ENCODE measurements at places on chromosomes 6 and 20.

- no peak for DNase-seq
These were observed 4.5 kb upstream of the CNBD2 start for GRCh38 chr20:35963878-35964277.

DNA sequence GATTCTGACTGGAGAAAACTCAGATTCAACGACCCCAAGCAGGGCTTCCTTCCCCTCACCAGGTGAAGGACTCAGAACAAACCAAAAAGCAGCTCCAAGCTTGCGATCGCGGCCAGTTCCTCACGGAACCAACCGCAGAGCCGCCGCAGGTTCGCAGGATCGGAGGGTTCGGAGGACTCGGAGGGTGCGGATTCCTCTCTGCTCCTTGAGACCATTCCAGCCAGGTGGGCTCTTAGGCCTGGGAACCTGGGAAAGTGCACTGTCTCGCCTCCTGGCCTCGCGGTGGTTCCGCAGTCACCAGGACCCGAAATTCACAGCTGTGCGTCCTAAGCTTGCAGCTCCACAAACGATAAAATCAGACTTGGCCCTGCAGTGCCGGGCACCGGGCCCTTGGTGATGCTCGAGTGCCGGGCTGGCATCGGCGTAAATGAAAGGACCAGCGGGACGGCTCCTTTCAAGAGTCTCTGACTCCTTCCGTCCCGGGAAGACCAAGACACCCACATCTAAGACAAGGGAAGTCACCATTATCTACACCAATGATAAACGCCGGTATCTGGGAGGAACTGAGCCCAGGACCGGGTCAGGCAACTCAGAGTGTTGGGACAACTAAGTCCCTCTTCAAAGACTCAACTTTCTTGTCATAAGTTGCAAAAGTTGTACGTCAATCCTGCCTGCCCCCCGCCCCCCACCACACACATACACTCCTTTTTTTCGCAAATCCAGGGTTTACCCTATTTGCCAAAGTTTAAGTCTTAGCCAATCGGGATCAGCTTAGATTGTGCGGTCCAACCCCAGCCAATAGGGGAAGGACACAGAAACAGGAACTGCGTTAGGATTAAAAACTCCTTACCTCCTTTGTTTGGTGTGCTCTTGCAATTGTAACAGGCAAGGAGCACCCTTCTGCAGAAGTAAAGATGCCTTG, 69.8 kb upstream of the PRSS16 start:
- peak; percentile 90 for DNase-seq

- DNase-seq = peak; percentile 16
These were observed 54.5 kb downstream of the TMEM242 start for GRCh38 chr6:157268835-157269234.

GRCh38 chr6:75579951-75580350, 21.7 kb upstream of the SENP6 start:
- no peak for DNase-seq

DNA sequence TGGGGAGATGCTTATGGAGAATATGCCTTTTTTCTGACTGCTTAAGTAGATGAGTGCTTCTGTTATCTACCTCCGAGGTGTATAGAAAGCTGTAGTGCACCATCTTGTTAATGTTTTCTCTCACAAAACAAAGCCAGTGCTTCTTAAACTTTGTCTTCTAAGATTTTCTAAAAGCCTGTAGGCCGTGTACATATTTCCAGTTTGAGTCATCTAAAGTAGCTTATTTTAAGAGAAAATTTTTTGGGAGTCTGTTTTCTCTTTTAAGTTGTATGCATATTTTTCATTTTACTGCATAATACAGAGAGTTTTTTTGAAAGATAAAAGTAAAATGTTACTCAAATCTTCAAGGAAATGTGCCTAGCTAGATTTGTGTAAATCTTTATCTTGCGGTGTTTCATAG, 151.7 kb downstream of the GRIK2 start:
- DNase-seq = no peak

DNA sequence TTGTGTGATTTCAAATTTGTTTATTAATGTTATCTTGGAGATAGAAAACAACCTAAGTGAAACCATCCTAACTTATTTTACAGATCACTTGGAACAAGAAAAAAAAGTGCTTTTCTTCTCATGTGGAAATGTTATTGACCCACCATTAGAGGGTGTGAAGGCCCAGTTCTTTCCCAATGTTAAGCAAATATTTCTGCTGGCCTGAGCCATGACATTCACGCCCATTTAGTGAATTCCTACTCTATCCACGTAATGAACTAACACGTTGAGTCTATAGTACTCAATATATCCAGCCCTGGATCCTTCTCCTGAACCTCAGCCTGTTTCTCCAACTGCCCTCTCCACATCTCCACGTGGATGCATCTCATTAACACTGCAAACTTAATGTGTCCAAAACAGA, 180.6 kb upstream of the ZFP64 start:
- DNase-seq = no peak

DNA sequence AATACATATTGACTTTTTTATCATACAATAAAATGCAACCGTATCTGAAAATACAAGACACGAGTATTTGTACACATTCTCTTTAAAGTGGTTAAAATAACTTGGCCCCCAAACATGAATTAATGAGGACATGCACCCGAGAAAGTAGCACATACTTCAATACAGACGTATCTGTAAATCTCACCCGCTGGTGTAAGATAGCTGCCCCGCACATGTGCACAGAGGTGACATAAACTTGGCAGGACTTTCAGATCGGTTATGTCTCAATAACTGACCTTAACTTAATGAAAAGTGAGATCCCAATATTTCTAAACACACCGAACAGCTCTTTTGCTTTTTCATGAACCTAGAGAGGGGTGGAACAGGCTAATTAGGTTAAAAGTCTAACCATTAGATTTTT, 91.5 kb upstream of the RPS6KA2 start:
- DNase-seq = no peak

DNA sequence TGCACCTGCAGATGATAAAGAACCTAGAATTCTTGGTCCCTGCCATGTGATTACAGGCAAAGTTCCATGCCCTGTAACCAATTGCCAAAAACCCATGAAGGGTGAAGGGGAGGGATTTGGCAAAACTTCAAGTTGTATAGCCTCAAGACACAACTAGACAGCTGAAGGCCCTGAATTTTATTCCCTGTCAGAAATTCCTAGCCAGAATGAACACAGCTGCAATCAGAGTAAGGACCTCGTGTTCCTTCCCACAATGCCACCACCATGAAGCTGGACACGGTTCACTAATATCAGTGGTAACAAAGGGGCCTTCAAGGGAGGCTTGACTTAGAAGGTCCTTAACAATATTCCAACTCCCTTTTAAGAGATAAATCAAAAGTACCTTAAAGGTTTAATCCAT, 22.5 kb upstream of the IRAK1BP1 start:
- DNase-seq = no peak

GRCh38 chr20:32437391-32438074, 79.4 kb downstream of the ASXL1 start:
- DNase-seq = no peak

- no peak for DNase-seq
These were observed 81.4 kb downstream of the SOBP start for GRCh38 chr6:107571354-107571753.

DNA sequence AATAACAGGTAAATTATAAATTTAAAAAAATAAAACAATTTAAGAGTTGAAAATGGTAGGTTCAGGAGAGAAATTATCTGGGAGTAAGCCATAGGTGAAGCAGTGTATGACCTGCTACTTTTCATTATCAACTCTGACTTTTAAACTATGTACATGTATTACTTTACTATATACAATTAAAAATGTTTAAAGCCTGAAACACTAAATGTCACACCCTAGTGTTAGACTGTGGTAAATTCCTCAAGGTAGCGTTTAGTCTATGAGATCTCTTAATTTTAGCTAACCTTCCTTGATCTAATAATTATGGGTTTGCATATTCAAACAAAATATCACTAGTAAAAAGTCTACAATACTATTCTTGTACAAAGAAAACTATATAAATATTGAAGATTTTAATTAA, 22.3 kb upstream of the TBC1D32 start:
- no peak for DNase-seq

DNA sequence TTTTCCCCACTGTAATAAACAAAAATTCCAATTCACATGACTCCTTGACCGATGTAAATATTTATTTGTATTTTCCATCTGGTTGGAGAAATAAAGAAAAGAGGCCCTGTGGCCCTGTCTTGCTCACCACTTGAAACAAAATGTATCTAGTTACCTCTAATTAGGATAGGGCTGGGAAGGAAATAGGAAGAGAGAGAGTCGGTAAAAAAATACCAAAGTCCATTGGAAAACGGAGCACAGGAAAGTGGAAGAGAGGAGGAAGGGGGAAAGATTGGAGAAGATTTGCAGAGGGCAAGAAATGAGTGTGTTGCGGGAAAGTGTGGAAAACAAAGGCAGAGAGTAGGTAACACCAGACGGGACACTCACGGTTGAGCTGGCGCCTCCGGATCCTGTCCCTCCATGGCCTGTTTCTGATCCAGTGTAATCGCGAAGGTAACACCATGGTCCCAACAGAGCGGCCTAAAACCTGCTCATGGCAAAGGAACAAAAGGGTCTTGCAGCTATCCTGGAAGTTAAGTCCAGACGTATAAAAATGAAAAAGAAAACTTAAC, 105.8 kb upstream of the RIPOR2 start:
- no peak for DNase-seq

DNA sequence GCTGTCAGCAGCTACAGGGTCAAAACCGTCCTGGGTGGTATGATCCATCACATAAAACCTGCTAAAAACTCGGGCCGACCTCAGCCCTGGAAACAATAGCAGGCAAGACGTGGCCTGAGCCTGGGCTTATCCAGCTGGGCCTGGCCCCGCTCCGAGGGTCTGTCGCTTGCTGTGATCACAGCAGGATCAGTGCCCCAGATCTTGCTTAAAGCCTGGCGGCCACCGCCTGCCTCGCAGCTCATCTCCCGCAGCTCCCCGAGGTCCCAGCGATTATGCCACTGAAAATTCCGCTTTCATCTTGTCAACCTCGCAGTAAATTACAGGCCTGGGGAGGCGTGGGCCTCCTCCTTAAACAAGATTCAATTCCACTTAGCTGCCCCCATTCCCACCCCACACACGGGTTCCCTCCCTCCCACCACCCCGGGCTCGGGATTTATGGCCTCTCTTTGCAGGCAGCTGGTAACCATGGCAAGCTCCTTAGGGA, 40.1 kb downstream of the CDH22 start:
- DNase-seq = no peak

DNA sequence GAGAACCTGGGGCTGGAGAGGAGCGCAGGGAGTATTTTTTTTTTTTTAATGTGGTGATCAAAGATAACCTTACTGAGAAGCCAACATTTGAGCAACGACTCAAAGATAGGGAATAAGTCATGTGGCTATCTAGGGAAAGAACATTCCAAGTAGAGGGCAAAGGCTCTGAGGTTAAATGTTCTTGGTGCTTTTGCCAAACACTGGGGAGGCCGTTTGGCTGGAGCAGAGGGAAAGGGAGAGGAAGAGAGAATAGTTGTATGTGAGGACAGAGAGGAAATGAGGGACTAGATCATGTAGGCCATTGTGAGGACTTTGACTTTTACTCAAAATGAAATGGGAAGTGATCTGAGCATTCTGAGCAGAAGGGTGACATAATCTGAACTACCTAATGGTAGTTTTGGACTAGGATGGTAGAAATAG, 27.8 kb downstream of the ACSS2 start:
- DNase-seq = no peak

- no peak for DNase-seq
These were observed 21.0 kb downstream of the C6orf89 start for GRCh38 chr6:36906539-36907325.

GRCh38 chr20:52824494-52825216, 147.5 kb upstream of the TSHZ2 start:
- no peak for DNase-seq

DNA sequence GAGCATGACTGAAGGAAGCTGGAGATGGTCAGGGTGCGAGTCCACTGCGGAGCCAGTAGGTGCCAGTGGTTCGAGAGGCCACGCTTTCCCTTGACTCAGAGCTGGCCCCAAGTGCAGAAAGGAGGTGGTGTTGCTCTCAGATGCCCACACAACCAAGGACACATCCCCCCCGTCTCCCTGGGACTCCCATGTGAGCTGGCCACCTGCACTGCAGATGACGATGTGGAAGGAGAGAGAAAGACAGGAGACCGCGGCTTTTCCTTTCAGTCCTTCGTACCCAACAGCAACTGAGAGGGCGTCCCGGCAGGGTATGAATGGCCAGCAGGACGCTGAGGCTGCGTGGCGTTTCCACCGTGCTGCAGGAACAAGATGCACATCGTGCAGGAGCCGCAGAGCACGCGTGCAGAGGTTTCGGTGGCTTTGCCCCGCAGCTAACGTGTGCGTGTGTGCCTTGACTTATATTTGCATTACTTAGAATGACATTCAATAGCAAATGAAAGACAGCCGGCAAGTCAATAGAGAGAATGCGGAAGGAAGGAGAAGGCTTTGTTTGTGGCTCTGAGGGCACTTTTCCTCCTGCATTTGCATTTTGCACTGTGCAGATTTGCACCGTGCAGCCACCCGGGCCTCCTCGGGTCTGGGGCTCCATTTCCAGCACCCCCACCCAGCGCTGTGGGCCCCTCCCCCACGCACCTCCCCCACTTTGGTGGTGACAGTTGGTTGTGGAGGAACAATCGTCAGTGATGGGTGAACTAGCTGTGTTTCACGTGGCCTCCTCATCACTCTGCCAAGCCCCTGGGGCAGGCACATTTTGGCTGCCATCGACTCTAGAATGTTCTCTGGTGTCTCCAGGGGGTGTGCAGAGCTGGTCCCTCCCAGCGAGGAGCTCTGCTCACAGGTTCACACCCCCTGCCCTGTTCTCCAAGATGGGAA, 26.4 kb upstream of the BHLHE23 start:
- peak; percentile 65 for DNase-seq

DNA sequence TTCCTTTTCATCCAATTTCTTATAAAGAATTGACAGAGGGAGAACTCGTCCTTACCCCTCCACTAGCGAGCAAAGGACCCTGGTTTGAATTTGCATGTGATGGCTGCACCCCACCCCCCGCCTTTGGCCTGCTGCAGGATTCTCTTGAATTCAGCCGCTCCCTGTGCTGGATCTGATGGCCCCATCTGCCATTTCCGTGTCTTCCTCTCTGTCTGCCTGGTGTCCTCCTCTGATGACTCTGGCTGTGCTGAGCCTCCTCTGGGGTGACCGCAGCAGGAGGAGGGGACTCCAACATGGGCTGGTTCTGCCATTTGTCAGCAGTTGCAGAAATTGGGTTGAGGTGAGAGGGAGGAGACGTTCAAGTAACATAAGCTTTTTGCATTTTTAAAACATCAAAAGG, 188.8 kb downstream of the DLL1 start:
- DNase-seq = peak; percentile 27

DNA sequence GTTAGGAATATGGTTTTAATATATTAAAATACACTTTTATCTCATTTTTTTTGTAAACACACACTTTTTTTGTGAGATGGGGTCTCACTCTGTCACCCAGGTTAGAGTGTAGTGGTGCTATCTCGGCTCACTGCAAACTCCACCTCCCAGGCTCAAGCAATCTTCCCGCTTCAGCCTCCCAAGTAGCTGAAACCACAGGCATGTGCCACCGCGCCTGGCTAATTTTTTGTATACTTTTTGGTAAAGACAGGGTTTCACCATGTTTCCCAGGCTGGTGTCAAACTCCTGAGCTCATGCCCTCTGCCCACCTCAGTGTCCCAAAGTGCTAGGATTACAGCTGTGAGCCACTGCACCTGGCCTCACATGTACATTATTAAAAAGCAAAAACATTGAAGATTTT, 10.8 kb downstream of the IPCEF1 start:
- no peak for DNase-seq

Measured in H9 (cell line).